Activated T-cell treated with anti-CD3 and anti-CD28 coated beads for 48 hours (primary cell): ENCODE measurements at places on chromosomes 16 and 17.
A peak's percentile ranks its signal among the peaks of the same experiment; 100 is the strongest.

DNA sequence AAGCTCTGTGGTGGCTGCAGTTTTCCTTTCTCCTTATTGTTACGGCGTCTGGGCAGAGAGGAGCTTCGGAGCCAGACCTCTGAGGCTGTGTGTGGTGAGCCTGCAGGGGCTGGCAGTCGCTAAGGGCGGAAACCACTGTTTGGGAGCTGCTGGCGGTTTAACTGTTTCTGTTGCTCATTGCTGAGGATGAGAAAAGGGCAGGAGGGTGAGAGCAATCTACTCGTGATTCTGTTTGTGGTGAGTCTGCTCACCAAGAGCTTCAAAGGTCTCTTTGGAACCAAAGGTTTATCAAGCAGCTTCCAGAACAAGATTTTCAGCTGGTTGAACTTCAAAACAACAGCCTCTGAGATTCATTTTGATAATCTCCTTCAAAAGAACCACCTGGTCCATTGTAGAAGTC is 143.9 kb downstream of the ANKFN1 start:
- peak; percentile 22 for DNase-seq

DNA sequence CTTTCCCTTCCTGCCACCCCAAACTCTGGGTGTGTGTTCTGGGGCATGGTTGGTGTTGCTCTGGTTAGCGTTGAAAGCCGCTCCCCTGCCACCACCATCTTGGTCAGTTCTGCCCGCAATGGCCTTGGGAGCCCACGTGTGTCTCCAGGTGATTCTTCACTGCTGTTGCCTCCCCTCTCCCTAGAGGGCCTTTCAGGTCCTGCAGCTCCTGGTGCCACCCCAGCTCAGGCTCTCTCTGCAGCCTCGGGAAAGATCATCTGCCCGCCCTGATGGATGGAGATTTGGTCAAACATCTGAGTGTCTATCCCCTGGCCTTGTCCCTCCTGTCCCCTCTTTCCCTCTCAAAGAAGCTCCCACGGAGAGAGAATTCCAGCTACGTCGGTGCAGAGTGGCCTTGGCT is 241.3 kb downstream of the RBFOX3 start:
- DNase-seq = no peak

DNA sequence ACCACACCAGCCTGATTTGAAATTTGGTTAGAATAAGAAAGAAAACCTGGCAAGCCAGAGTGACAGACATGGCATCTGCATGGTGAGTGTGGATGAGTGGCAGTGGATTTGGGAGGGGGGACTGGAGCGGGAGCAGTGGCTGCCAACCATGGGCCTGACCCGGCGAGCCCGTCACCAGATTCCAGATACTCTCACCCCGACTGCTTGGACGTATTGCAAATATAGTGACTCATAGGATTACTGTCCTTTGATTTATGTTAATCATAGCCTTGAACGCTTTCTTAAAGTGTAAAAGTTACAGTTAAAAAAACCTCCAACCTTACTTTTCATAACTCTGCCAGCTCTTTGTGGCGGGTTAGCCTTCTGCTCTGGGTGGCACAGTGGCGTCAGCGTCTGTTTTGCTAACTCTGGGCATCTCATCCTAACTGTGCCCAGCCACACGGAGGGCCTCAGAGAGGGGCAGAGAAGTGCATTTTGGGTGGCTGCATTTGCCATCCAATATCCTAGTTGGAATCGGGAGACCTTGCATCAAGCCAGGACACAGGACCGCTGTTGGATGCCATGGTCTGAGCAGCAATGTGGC is 26.8 kb upstream of the FOXK2 start:
- no peak for DNase-seq

DNA sequence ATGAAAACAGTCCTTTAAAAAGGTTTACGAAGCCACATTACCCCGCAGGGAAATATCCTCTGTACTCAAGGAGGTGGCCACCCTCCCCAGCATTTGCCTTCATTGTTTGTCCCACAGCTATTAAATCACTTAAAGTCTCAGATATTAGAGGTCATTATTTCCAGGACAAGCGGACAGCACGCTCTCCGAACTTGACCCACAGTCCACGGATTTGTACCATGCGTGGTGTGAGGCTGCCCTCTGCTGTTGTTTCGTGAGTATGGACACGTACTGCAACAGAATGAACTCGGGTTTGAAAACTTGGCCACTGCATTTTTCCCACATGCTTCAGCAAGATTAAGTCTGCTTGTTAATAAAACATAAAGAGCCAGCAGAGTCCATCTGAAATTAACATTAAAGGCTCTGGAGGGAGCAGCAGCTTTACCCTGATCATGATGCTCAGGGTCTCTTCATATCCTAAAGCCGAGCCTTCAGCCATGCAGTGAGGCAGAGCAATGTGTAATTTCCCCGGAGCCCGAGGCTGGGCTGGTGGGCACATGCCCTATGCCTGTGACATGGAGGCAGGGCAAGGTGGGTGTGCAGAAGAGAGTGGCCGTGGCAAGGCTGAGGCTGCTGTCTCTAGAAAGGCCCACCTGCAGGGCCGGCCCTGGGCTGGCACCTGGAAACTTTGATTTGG is 19.7 kb downstream of the MEAK7 start:
- no peak for DNase-seq

GRCh38 chr17:63623786-63624530 is 1.7 kb downstream of the MAP3K3 start:
- DNase-seq = no peak

DNA sequence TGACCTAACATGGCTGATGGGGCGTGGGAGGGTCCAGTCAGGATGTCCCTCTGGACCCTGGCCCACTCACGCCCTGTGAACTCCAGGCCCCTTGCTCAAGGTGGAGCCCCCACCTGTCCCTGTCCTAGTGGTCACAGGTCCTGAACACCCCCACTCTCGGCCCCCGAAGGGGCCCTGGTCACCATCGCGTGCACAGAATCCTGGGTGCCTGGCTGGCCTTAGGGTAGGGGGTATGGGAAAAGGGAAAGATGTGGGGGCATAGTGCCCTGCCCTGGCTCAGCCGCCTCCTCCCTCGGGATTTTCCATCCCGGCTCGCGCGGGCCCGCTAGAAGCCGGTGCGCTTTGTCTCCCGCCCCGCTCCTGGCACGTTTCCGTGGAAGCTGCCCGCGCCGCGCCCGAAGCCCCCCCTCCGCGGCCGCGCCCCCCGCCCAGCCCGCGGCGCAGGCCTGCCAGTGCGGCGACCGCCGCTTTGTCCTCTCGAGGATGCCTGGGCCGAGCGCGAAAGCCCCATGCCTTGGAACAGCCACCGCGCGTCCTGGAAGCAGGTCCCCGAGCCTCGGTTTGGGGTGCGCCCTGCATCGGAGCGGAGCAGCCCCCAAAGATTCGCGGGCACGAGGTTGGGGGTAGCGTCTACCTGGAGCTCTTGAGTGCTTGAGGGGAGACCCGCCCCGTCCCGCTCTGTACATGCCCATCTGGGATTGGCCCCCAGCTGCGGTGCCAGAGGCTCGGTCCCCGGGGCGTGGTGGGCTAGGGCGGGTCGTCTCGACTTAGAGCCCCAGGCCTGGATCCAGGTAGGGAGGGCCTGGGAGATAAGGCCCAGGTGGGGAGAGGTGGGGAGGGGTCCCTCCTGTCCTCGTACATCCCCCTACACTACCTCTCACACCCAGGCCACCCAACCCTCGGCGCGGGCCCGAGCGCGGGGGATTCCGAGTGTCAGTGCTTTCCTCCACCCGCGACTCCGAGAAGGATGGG is 1.3 kb downstream of the SMPD3 start:
- no peak for DNase-seq

DNA sequence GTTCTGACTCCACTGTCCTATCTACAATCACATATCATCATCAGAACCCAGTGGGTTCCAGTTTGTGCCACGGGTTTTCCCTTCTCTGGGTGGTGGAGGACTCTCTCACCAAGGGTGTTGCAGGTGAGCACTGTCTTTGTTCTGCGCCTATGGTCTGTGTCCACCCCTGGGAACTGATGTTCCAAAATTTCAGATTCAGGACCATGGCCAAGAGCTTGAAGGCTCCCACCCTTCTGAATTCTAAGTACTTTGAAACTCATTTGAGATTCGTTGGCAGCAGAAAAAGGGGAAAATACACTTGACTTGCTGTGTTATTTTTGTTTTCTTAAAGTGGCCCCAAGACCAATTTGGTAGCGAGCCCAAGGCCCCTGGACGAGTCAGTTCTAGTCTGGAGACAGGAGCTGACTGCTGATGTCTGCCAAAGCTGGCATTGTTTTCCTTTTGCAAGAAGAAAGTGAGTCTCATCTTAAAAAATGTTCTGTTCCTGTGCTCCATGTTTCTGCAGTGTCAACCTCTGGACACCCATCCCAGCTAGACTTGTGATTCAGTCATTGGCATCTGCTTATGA is 310.9 kb downstream of the HAPSTR1 start:
- no peak for DNase-seq

DNA sequence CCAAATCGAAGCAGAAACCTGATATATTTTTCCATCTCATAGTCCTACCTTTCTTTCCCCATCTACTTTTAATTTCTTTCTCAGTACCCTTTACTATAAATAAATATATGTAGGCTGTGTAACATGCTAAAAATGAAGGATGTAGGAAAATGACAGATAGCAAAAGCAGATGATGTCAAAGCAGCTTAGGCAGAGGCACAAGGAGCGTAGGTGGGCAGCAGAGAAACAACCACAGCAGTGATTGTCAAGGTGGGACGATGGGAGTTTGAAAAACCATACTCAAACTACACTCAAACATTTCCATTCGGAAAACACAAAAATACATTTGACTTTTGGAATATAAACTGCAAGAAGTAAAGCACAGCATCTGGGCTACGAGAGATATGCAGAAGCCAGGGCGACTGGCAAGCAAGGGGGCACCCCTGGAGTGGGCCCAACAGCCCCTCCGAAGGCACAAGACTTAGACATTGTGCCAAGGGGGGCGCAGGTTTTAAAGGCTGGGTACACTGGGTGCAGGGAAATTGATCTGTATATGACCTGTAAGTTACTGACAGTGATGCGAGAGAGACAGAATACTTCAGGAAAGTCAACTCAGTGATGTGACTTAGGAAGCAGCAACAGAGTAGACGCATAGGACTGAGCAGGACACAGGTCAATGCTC is 31.1 kb downstream of the SNN start:
- DNase-seq = no peak

- no peak for DNase-seq
Observed at GRCh38 chr17:2860045-2860444, 63.8 kb downstream of the RAP1GAP2 start.

DNA sequence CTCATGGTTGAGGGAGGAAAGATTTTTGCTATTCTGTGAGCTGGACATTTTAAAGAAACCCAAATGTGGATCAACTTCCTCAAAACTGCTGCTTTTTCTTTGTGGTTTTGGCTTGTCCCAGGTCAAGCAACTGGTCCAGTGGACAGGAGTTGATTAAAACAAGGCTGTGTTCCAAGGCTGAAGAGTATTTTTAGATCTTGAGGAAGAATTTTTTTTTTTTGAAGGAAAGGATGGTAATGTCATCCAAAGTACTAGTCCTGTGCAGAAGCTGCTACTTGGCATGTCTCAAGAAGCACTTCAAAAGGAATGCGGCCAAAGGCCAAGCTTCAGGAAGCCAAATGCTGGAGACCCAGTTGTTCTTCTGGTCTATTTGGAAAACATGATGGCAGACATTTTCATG is 8.0 kb upstream of the MYH2 start:
- DNase-seq = no peak

DNA sequence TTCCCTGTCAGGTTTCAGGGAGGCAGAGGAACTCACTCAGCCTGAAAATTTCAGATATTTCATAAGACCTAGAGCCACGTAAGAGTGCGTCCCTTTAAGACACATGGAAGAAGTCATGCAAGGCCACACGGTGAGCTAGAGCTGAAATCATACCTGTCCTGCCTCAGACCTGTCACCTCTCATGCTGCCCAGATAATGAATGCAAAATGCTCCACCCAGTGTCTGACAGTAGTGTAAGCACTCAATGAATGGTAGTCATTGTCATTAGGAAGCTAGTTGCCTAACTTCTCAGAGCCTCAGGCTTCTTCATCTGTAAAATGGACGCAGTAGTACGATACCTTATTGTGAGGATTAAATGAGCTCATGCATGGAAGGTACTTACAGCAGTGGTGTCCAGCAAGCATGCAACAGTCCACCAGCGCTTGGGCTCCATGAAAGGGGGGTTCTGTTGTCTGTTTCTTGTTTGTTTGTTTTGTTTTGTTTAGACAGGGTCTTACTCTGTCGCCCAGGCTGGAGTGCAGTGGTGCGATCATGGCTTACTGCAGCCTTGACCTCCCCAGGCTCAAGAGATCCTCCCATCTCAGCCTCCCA is 60.7 kb downstream of the WSB1 start:
- DNase-seq = no peak

- DNase-seq = no peak
Observed at GRCh38 chr17:64455993-64456885, 7.3 kb downstream of the MILR1 start.

DNA sequence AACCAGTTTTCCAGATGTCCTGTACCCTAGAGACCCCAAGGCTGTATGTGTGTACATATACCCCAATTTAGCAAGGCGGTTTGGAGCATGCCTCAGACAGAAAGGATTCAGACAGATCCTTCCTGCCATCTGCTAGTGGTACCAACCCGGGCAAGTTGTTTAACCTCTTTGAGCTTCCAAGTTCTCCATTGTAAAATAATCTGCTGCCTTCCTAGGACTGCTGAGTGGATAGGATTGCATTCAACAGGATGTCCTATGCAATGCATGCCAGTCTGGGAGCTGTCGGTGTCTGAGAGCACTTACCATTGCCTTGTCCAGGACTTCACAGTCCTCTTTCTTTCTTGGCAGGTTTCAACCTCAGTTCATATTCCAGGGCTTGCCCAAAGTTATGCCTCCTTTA is 1.9 kb downstream of the CDH13 start:
- no peak for DNase-seq

- DNase-seq = peak; percentile 8
Observed at GRCh38 chr16:72203401-72203800, 31.4 kb upstream of the PMFBP1 start.

GRCh38 chr16:23670137-23670776 is 8.4 kb upstream of the PLK1 start:
- peak; percentile 42 for DNase-seq

DNA sequence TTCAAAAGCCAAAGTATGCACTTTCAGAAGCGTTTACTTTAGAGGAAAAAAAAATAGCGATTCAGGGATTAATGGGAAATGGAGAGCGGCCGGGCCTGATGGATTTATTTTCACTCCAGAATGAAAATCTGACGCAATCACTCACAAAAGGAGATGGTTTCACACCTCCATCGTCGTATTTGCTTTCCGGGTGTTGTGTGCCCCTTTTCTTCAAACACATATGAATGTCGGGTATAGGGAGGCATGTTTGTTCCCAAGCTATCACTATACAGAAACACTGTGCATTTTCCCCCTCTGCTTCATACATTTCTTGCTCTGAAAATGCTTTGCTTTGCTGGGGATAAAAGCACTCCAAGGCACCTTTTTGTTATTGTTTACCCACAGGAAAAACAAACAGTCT is 562.2 kb upstream of the ZFHX3 start:
- DNase-seq = no peak

DNA sequence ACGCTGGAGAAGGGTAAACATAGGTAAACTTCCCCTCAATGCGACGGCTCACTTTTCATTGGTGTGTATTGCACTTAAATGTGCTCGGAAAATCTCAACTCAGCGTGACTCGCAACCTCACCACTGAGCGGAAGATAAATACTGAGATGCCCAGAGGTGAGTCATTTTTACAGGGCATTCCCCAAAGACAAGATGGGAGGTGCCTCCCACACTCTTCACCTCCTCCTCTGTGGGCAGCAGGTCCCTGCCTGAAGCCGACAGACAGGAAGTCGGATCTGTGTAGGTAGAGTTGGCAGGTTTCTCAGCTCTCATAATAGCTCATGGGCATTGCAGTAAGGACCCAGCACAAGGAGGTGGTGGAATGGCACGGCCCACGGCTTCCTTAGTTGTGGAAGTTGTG is 274.6 kb upstream of the HSBP1 start:
- DNase-seq = no peak
